ENCODE measurements at places on chromosomes 6 and 20. TPM values are rescaled to one million over a fixed set of nuclear protein-coding genes. Genes with fewer than 3 reads are reported as not detected.

Gene RIPOR3
- polyA plus RNA-seq = 11.5 TPM

Gene OR12D3
- polyA plus RNA-seq = not detected

Gene HCK
- polyA plus RNA-seq = not detected

Gene RAD21L1
- polyA plus RNA-seq = 0.04 TPM

Gene PACSIN1
- polyA plus RNA-seq = 0.04 TPM

Gene LYRM4
- 38.9 TPM for polyA plus RNA-seq
